ENCODE measurements at places on chromosomes 5 and 9.

GRCh38 chr9:134814598-134815215, 65.9 kb upstream of the FCN2 start:
- DNase-seq: no peak

DNA sequence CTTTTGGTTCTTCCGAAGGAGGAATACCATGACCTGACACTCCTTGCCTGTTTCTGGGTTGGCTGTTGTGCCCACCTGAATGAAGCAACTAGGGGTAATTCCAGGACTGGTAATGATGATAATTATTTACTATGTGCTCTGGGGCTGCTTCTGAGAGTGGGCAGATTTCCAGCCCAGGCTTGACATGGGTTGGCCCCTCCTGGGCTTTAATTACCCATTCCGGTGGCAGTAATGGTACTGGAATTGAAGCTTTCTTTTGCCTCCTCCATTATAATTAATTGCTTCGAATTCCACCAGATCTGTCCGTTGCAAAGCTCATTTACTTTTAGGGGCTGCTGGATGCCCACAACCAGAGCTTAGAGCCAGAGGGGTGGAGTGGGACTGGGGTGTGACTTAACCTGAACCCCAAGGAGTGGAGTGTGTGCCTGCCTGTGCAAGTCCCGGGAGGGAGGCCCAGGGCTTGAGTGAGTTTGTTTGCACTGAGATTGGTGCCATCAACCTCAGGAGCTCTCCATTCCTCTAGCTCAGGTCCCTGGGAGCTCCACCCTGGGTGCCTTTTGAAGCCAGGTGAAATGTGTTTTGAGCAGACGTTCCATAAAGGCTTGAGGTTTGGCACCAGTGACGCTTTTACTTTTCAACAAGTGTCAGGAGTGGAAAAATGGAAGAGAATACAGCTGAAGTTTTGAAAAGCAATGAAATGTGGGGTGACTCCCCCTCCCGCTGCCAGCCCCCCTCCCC, 214.6 kb downstream of the PDZD2 start:
- no peak for DNase-seq

DNA sequence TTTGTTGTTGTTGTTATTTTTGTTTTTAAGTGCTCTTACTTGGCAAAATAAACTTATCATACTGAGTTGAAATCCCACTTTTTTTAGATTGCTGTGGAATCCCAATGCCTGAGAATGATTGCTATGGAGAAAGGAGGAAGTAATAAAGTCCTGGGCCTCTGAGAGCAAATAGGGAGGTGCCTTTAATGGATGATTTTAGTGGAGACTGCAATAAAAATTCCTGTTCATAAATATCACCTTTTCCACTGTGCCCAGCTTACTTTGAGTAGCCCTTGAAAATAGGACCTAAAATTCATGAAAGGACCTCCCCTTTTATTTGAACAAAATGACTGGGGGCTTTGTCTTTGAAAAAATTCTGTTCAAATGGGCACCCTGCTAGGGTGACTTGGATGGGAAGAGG, 21.8 kb upstream of the ANKH start:
- DNase-seq: no peak

- no peak for DNase-seq
Measured at GRCh38 chr5:170517411-170517810, 13.6 kb downstream of the KCNIP1 start.

GRCh38 chr9:73183917-73184861, 32.5 kb downstream of the ANXA1 start:
- DNase-seq: no peak

GRCh38 chr5:10250806-10251276, 761 bp downstream of the CCT5 start:
- DNase-seq: no peak

GRCh38 chr5:67404256-67405100, 207.9 kb upstream of the CD180 start:
- no peak for DNase-seq

Measured in cortex of kidney (tissue), 1 donor.